Cardiac fibroblast (primary cell): ENCODE measurements at places on chromosomes 2 and 18.

- no peak for DNase-seq
Measured at GRCh38 chr2:3899536-3900155, 196.3 kb downstream of the DCDC2C start.

GRCh38 chr2:30287857-30288513 is 56.7 kb downstream of the LBH start:
- DNase-seq: no peak

- no peak for DNase-seq
Measured at GRCh38 chr18:63676526-63677323, 15.0 kb upstream of the SERPINB3 start.

- DNase-seq: no peak
Measured at GRCh38 chr2:151106805-151107506, 154.7 kb downstream of the RBM43 start.

DNA sequence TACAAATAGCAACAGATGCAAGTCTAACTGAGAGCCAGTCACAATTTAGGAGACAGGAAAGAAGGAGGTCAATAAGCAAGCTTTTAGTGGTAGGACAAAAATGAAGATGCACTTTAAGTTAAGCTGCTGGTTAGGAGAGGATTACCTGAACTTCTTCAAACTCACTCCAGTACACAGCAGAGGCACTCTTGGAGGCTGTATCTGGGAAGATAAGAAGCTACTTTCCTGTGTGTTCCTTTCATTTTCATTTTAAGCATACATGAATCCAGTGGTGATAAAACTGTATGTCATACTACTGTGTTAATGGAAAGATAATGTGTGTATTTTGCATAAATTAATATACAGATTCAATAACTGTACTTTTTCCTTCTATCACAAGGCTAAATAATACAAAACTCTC is 49.6 kb downstream of the HYCC2 start:
- DNase-seq: no peak

DNA sequence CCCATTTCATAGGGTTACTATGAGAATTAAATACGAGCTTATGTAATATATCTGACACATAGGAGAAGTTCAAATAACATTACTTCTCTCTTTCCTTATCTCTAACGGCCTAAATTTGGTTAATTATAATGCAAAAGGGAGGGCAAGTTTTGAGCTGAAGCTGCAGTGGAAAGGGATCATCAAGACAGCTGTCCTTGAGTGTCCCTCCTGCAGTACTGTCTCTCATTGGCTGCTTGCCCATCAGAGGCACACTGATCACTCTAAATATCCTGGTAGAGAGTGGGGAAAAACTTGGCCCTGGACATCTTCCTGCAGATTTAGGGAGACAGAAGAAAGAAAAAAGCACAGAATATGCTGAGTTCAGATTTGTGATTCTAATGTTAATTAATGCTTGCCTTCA is 186.0 kb downstream of the CAMKMT start:
- DNase-seq: no peak

- DNase-seq: no peak
Measured at GRCh38 chr2:141595316-141595920, 535.4 kb downstream of the LRP1B start.

- no peak for DNase-seq
Measured at GRCh38 chr2:174233771-174234275, 14.5 kb downstream of the OLA1 start.

GRCh38 chr2:227626580-227627151 is 9.4 kb downstream of the SCYGR4 start:
- DNase-seq: no peak

GRCh38 chr18:45168866-45169600 is 446.2 kb upstream of the SLC14A2 start:
- peak; percentile 85 for DNase-seq

- no peak for DNase-seq
Measured at GRCh38 chr18:45084206-45084605, 403.5 kb downstream of the SETBP1 start.

DNA sequence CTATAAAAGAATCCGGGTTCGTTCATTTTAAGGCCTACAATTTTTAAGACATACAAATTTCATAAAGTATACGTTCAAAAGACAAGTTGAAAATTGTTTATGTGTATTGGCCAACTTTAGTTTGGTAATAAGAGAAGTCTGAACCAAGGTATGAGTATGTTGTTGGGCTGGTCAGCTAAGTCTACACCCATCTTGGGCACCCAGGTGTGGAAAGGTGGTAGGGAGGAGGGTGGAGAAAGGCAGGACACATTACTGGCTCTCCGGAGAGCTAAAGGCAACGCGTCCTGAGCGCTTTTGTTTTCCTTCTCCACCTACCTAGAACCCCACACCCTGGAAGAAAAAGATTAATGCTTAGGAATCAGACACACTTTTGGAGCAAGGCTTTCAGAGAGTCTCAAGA is 899 bp upstream of the PELI1 start:
- no peak for DNase-seq

DNA sequence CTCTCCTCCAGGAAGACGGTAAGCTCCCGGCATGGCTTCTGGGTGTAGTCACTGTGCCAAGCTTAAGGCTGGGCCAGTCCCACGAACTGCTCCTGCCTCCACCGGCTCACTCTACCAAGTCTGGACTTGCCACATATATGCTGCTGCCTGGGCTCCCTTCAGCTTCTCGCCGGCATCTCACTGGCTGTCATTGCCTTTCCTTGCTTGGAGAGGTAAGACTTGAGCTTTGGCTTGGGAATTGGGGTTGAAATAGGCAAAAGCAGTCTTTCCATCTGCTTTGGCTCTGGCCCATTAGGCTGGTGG is 481.0 kb downstream of the TGIF1 start:
- DNase-seq: no peak

- DNase-seq: peak; percentile 76
Measured at GRCh38 chr2:214410918-214411554, at the start of gene VWC2L. TSS of gene VWC2L (plus strand) at chr2:214411054. CDS start at chr2:214414194, 3,140 bp downstream.

- no peak for DNase-seq
Measured at GRCh38 chr2:56912490-56912889, 728.7 kb downstream of the CCDC85A start.

- peak; percentile 45 for DNase-seq
Measured at GRCh38 chr2:203484266-203485112, 50.6 kb downstream of the RAPH1 start.

DNA sequence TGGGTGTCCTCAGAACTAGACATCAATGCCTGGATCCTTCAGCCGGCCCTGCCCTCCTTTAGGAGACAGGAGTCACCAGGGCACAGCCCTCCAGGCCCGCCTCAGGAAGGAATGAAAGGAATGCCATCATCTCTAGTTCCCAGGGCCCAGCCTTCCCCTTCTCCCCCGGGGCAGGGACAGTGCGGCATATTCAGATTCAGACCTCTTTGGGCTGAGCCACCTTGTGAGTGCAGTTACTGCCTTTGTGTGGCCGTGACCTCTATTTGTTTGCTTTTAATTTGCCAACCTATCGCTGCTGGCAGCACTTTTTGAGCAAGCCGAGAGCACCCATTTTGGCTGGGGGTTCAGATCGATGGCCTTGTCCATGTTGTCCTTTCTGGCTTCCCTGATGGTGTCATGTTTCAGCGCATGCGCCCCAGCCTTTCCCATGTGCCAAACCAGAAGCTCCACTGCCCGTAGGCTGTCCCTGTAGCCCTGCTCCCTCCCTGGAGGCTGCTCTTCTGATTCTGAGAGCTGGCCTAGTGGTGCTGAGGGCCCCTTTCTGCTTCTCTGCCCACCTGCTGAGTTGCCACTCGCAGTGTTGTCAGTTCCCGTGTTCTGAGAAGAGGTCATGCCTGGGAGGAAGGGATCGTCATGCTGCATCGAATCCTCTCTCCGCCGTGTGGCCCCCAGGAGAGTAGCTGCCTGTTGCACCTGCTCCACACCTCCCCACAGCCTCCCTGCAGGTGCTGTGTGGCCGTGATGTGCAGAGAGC is 10.9 kb downstream of the ANKRD23 start:
- DNase-seq: peak; percentile 64

- no peak for DNase-seq
Measured at GRCh38 chr2:121866789-121867188, 111.3 kb downstream of the TSN start.

- DNase-seq: no peak
Measured at GRCh38 chr18:9319333-9319732, 15.2 kb upstream of the TWSG1 start.

GRCh38 chr2:231887756-231888155 is 38.4 kb downstream of the NPPC start:
- no peak for DNase-seq

DNA sequence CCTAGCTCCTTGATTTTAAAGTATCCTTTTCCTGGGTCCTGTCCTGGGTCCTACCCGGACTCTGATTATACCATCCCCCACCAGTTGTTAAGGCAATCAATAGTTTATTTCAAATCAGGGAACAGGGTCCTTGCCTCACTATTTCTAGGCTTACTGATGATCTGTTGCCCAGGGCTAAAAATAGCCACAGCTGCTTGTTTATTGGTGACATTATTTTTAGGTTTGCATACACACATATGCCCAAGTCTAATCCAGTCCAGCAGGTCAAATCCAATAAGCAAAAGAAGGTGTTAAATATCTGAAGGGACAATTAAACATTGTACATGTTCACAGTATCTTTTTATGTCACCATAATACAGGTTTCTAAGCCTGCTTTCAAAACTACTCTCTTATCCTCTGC is 66.0 kb downstream of the RAB10 start:
- no peak for DNase-seq

DNA sequence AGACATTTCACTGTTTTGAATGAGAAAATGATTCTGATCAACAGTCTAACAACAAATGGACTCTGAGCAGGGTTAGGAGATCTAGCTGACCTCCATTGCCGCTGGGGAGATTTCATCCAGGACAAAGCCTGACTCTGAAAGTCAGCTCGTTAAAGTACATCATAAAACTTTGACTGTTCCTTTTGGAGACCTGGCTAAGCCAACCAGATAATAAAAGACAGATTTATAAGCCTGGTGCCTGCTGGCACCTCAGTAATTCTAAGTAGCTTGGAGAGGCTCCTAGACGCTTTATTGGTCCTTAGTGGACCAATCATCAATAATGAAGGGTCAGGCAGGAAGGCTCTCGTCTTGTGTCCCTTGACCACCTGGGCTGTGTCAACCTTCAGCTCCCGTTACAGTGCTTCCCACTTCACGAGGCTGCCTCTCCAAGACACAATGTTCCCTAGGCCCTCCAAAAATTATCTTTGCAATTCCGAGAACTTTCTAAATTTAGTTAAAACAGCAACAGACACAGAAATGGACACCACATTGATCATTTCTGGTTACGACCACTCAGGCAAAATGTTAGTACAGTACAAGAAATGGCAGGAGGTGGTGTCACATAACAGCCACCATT is 47.9 kb upstream of the PMAIP1 start:
- no peak for DNase-seq

DNA sequence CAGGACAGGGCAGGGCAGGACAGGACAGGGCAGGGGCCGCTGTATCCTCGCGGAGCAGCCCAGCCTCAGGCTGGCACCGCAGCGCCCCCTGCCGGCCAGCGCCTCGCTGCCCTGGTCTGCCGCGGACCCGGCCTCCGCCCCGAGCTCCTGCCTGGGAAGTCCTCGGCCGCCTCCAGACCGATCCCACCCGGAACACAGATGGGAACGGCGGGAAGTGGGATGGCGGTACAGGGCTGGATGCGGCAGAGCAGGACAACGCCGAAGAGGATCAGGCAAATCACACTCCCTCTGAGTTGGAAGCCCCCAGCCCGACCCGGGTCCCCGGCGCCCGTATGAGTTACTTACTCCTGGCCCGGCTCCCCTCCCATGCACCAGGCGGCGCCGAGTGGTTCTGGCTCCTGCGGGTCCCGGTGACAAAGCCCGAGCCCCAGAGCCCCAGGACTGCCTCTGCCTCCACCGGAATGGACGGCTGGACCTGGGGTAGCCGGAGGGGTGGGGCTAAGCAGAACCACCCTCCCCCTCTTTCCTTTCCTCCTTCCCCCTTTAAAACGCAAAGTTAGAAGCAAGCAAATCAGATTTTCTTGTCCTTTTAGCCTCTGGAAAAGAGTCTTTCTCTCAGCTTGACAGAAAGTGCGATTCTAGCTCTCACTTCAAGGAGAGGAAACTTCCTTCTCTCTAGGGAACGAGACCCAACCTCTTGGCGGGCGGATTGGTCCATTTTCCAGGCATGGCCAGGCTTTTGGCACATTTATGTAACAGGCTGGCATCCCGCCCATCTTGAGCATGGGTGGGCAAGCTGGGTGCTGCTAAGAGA is at the start of gene TP53I3:
Gene TP53I3 (minus strand): TSS at position 449 of the 814 bp plus-strand sequence. CDS start 508 bp downstream, outside the sequence.
- peak; percentile 94 for DNase-seq

DNA sequence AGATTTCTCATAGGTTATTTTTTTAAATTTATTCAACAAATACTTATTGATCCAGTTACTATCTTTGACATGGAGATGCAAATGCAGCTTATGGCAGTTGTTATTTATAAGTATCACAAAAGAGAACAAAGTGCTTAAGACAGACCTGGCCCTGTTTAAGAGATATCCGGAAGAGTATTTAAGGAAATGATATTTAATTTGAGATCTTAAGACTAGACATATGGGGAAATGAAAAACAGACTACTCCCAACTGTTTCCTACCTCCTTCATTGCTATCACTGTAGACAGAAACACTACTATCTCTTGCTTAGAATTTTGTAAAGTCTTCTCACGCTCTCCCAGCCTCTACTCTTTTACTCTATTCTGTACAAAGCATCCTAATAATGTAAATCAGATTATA is 36.0 kb downstream of the RPRD1A start:
- no peak for DNase-seq

- no peak for DNase-seq
Measured at GRCh38 chr2:239250216-239251081, 150.4 kb downstream of the HDAC4 start.

- no peak for DNase-seq
Measured at GRCh38 chr2:203882551-203882950, 15.0 kb downstream of the CTLA4 start.

- DNase-seq: no peak
Measured at GRCh38 chr2:174761837-174762236, 2.4 kb downstream of the CHRNA1 start.

GRCh38 chr2:73020657-73021370 is 50.7 kb downstream of the SFXN5 start:
- DNase-seq: peak; percentile 90

GRCh38 chr2:70946832-70947442 is 11.2 kb downstream of the ATP6V1B1 start:
- peak; percentile 73 for DNase-seq

DNA sequence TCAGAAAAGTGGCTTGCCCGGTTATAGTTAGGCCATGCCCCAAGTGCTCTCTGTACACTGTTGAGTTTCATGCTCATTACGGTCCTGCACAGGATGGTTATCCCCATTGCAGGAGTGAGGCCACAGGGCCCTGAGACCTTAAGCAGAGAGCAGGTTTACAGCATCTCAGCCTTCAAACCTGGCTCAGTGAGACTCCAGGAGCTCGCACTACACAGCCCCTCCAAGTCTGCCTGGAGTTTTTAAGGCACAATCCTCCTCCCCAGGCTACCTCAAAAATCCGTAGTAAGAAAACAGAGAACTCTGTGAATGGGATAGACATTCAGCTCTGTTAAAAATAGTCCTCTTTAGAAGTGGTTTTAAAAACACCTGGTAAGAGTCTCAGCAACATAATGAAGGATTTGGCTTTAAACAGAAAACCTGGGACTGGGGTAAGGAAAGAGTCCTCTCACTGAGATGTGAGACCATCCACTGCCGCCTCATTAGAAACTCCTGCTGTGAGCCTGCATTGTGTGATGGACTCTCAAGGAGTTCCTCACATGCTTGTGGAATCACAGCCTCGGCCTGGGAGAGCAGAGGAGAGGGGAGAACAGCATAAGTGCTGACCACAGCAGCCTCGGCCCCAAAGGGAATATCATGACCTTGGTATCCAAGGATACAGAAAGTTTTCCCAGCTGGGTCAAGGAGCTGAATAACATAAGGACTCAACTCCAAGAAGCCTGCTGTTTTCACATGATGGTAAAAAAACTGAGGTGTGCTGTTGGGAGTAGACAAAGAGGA is 214.8 kb downstream of the ATAD2B start:
- peak; percentile 78 for DNase-seq
